Activated naive CD8-positive, alpha-beta T cell treated with anti-CD3 and anti-CD28 coated beads, Interleukin-2, amount 10 ng/mL, durations not matched to agents 7 days and 5 days (primary cell): ENCODE measurements at places on chromosomes 2 and 18.

- DNase-seq = no peak
Measured at GRCh38 chr2:73187549-73187948, 14.8 kb upstream of the NOTO start.

- no peak for DNase-seq
Measured at GRCh38 chr2:217710211-217710765, 292.5 kb downstream of the TNS1 start.

DNA sequence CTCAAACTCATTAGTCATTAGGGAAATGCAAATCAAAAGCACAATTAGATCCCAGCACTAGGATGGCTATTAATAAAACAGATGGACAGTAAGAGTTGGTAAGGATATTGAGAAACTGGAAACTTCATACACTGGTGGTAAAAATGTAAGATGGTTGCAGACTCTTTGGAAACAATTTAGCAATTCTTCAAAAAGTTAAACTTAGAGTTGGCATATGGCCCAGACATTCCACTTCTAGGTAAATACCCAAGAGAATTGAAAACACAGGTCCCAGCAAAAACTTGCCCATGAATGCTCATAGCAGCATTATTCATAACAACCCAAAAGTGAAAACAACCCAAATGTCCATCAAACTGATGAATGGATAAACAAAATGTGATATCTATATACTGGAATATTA, 84.9 kb upstream of the ZFP36L2 start:
- no peak for DNase-seq

- no peak for DNase-seq
Measured at GRCh38 chr2:176653479-176654443, 384.5 kb downstream of the MTX2 start.

DNA sequence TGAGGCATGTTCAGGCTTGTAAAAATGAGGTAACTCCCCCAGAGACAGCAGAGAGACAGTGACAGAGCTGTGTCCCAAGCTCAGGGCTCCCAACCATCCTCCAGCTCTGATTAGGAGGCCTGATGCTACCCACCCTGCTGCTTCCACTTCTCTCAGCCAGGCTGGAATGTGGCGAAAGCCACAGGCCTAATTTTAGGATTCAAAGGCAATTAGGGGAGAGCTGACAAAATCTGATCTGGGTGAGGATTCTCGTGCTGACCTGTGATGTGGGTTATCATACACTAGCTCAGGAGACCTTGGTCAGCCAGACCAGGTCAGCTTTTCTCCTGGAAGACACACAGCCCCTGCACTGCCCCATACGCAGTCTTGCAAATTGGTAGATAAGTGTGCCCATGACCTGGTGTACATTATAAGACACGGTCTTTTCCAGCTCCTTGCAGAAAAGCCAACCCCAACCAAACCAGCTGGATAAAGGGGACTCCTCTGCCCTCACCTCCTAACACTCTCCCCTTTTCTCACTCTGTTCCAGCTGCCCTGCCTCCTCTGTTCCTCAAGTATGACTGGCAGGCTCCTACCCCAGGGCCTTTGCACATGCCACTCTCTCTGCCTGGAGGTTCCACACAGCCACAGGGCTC, 225.9 kb downstream of the MGAT5 start:
- no peak for DNase-seq

DNA sequence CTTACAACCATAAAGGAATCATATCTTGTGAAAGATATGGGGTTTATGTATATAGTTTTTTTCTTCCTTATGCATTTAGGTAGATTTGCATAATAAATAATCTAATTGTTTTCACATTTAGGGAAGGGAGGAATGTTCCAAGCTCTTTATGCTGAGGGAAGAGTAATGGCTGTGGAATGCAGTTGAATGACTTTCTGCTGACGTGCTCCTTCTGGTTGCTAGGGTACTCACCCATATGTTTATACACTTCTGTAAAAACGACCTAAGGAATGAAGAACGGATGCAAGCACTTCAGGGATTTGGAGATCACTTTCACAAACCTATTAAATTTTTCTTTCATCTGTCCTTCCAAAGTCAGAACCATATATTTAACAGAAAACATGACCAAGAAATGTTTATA, 29.2 kb upstream of the PPP4R1 start:
- no peak for DNase-seq

- no peak for DNase-seq
Measured at GRCh38 chr2:97644023-97644717, 1.7 kb upstream of the COX5B start.

DNA sequence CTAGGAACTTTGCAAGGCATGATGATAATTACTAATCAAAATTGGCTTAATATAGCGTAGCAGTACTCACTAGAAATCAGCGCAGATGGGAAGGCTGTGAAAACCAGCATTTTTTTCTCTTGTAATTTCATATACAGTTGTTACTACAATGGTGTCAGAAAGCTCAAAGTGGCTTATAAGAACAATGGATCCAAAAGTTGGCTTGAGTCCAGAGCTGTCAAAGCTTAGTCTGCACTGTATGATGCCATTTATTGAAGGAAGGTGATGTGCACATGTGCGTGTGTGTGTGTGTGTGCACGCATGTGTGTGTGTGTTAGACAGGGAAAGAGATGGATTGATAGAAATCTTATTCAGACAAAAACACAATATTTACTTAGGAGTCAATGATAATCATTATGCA, 341.3 kb downstream of the TGIF1 start:
- no peak for DNase-seq

- DNase-seq = no peak
Measured at GRCh38 chr2:122023059-122023864, 267.8 kb downstream of the TSN start.

DNA sequence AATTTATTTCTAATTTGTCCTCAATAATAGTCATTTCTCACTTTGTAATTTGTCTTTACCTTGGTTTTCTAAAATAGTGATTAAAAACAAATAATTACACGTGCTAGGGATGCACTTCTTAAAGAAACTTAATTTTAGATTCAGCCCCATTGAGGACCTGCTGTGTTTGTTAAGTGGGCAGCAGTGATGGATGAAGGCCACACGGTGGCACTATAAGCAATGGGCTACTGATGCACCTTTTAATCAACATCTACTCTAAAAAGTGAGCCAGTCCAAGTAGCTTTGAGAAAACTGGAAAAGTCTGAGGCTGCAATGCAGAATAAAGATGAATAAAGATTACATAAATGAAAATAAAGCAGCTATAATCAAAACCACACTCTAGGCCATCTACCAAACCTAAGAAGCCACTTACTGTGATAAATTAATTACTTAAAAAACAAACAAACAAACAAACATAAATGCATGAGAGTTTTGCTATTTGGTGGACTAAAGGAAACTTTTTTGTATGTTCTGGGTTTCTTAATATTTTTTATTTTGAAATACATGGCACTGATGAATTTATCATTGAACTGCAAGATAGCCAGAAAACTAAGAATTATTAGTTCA, 89.3 kb downstream of the PDE11A start:
- no peak for DNase-seq

DNA sequence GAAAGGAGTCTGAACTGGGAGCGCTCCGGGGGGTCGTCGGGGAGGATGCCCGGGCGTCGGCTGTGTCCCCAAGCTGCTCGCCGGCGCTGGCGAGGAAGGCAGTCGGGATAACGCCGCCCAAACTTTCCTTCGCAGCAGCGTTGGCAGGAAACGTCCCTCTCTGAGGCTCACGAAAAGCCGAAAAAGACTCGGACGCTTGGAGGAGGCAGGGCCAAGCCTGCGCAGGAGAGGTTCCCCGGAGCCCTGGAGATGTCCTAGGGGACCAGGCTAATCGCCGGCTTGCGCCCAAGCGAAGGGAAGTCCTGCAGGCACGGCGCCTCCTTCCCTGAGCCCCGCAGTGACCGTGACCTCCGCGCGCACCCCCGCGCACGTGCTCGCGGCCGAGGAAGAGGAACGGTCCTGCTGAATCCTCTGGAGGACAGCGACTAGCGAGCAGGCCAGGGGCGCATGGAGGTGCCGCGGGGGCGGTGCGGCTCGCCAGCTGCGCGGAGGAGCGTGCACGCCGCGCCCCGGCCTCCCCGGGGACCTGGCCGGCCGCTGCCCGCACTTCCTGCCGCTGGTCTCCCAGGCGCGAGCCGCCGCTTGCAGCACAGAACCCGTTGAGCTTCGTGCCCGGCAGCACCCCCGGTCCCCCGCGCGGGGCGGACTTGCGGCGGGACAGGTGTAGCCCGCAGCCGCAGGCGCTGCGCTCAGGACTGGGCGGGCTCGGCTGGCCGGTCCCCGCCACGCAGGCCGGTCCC, at the start of gene SH3RF3:
Gene SH3RF3, plus strand, starts transcription at position 590 of the 740 bp plus-strand sequence.
- peak; percentile 60 for DNase-seq

DNA sequence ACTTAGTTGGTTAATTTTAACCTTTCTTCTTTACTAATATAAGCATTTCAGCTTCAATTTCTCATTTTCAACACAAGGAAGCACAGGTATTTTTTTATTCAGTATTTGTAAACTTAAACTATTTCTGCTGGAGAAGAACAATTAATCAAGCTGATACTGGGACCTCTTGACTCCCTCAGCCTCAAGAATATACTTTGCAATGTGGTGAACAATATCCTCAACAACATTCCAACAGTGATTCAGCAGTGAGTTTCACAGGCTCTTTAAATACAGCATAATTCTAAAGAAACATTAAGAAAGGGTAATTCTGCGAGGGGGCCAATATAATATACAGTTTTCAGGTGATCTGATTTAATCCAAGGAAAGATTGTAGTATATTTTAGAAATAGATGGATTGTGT, 10.0 kb downstream of the RAPGEF4 start:
- no peak for DNase-seq

DNA sequence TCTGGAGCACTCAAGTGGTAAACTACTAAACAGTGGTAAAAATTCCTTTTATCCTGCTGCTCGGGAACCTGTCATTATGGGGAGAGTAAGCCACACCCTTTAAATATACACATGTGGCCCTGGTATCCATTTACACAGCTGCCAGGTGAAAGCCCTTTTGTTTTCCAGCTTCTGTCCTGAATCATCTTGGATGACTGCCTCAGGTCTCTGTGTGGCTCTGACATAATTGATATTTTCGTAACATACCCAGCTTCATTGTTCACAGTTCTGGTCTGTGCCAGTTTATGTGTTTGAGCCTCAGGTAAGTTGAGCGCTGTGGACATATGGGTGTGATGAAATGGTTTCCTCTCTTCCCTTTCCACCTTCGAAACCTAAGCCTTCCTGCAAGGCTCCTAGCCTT, 15.7 kb upstream of the TTC39C start:
- DNase-seq = no peak
